Pancreas (tissue), 10 donors: ENCODE measurements at places on chromosomes 4 and X. TPM values are rescaled to one million over a fixed set of nuclear protein-coding genes. Genes with fewer than 3 reads are reported as not detected.

The MAGED4B gene
- polyA plus RNA-seq = 30.0 TPM

The TRAPPC2 gene
- 4.4 TPM for polyA plus RNA-seq

The SEPSECS gene
- polyA plus RNA-seq = 5.8 TPM

DNA sequence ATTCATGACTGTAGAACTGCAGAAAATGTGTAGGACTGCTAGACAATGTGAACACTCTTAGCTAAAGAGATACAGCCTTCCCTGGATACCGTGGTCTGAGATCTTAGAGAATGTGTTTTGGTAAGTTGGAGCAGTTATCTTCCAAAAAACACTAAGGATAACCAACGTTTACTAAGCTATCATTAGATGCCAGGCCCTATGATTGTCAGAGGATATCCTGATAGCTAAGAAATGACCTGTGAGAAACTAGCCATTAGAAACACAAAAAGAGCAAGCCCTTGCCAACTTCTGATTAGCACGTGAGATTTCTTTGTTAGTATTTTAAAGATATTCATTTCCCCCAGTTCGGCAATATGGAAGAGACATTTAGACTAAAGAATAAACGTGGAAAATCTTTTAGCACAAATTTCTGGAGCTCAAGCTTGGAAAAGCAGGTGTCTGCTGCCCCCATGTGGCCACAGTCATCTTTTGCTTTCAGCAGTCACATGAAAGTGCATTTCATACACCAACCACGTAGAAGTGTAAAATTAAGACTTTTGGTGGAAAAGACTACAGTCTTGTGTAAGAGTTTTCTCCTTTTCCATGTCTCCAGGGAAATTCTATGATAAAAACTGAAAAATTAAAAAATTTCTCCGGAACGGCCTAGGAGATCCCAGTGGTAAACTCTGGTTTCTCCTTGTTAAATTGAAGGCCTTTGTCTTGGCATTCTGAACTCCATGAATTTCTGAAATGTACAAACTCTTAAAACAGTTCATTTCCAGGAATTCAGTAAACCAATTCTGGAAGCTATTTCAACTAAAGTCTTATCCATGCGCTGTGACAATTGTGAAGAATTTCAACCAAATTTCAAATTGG is 136.4 kb downstream of the ZNF674 start:
- H3K4me3 ChIP-seq = no peak overlapping the region
- H3K36me3 ChIP-seq = no peaks in the 10 kb centered on the region
- peak; percentile 22 for DNase-seq

DNA sequence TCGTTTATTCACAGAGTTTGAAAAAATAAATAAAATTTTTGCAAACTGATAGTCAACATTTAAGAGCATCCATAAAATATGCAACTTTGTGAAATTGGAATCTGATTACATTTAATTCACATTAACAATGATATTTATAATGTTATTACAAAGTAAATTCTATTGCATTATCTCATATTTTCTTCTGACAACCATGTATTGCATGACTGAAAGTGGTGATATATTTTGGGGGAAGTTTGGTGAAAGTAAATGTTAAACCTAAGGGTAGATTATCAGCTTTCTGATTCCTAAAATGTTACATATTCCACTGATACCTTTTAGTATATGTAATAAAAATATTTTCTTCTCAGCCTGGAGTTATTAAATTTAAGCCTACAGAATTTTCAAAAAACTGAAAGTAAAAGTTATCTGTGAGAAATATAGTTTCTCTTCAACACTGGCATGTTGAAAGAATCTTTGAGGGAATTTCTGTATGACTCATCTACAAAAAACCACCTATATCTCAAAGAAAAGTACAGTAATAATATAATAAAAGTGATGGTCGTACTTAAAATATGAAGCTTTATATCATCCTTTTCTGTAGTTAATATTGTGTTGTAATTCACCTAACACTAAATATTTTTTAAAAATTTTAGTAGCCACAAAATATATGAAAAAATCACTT is 1179.6 kb upstream of the PCDH7 start:
- H3K27me3 ChIP-seq = no peaks in the 10 kb centered on the region
- H3K36me3 ChIP-seq = no peaks in the 10 kb centered on the region
- H3K27ac ChIP-seq = no peak overlapping the region

GRCh38 chrX:142483965-142484364 is 278.9 kb upstream of the MAGEC2 start:
- no peak for DNase-seq
- H3K27me3 ChIP-seq = no peaks in the 10 kb centered on the region
- no peaks in the 10 kb centered on the region for H3K4me1 ChIP-seq
- H3K36me3 ChIP-seq = no peaks in the 10 kb centered on the region
- no peak overlapping the region for H3K4me3 ChIP-seq

DNA sequence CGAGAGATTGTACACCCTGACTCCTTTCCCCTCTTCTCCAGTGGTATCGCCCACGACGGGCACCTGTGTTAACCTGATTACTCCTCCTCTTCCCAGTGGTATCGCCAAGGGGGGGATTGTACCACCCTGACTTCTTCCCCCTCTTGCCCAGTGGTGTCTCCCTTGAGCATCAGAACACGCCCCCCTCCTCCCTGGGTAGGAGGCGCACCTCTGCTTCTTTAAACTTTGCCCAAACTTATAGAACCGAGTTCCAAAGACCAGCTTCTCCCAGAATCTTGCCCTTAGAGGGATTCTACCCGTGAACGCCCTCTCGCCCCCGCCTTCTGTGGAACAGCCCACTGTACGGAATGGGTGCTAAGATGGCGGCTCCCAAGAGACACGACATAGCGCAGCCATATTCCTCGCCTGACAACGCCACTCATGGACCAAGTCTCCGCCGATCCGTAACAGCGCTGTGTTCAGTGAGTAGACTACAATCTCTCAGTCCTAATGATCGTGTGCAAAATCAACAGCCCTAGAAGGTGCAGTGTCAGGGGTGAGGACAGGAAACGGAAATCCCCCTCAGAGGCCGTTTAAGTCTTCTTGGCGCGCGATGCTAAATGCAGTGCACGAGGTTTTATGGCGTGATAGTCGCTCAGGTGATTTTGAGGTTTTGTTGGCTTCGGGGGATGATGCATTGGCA is 4.2 kb upstream of the ZNF157 start:
- no peaks in the 10 kb centered on the region for H3K36me3 ChIP-seq

DNA sequence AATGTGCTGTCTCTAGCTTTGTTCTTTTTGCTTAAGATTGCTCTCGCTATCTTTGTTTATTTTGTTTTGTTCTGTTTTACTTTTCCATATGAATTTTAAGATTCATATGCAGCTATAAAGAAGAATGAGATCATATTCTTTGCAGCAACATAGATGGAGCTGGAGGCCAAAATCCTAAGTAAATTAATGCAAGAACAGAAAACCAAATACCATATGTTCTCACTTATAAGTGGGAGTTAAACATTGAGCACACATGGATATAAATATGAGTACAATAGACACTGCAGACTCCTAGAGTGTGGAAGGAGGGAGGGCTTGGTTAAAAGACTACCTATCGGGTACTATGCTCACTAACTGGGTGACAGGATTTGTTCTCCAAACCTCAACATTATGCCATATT is 237.8 kb downstream of the TRAM1L1 start:
- H3K36me3 ChIP-seq = no peaks in the 10 kb centered on the region
- no peaks in the 10 kb centered on the region for H3K4me1 ChIP-seq
- H3K27me3 ChIP-seq = no peaks in the 10 kb centered on the region
- DNase-seq = no peak

DNA sequence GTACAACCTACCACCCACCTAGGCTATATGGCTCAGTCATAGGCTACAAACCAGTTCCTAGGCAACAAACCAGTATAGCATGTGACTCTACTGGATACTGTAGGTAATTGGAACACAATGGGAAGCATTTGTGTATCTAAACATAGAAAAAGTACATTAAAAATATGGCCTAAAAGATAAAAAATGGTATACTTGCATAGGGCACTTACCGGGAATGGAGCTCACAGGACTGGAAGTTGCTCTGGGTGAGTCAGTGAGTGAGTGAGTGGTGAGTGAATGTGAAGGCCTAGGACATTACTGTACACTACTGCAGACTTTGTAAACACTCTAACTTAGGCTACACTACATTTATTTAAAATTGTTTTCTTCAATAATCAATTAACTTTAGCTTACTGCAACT is 139.2 kb upstream of the RBPJ start:
- H3K27me3 ChIP-seq = no peaks in the 10 kb centered on the region
- no peak overlapping the region for H3K4me3 ChIP-seq

- no peak for DNase-seq
- H3K4me1 ChIP-seq = no peaks in the 10 kb centered on the region
- H3K4me3 ChIP-seq = no peak overlapping the region
- H3K27ac ChIP-seq = no peak overlapping the region
- no peaks in the 10 kb centered on the region for H3K27me3 ChIP-seq
These were observed 142.0 kb upstream of the TEX13D start for GRCh38 chrX:124190440-124190839.

GRCh38 chr4:43394976-43395375 is 502.5 kb downstream of the GRXCR1 start:
- no peak for DNase-seq
- H3K27me3 ChIP-seq = no peaks in the 10 kb centered on the region
- H3K4me3 ChIP-seq = no peak overlapping the region
- H3K27ac ChIP-seq = no peak overlapping the region
- no peaks in the 10 kb centered on the region for H3K36me3 ChIP-seq
